ENCODE measurements at places on chromosomes 5 and 9.

- DNase-seq = no peak
Observed at GRCh38 chr9:37040508-37041127, 6.5 kb upstream of the PAX5 start.

GRCh38 chr5:98714710-98715288, 58.7 kb upstream of the RGMB start:
- no peak for DNase-seq

- DNase-seq = no peak
Observed at GRCh38 chr9:94300470-94301301, 27.8 kb downstream of the NUTM2F start.

- no peak for DNase-seq
Observed at GRCh38 chr9:9754186-9754585, 858.6 kb downstream of the PTPRD start.

GRCh38 chr9:29514862-29515261, 1941.6 kb upstream of the C9orf72 start:
- no peak for DNase-seq

GRCh38 chr5:147737921-147738320, 44.6 kb downstream of the JAKMIP2 start:
- no peak for DNase-seq

Data from H9 (cell line).